CD14-positive monocyte (primary cell): ENCODE measurements at places on chromosomes 12 and 14. TPM values are rescaled to one million over a fixed set of nuclear protein-coding genes. Genes with fewer than 3 reads are reported as not detected.

DNA sequence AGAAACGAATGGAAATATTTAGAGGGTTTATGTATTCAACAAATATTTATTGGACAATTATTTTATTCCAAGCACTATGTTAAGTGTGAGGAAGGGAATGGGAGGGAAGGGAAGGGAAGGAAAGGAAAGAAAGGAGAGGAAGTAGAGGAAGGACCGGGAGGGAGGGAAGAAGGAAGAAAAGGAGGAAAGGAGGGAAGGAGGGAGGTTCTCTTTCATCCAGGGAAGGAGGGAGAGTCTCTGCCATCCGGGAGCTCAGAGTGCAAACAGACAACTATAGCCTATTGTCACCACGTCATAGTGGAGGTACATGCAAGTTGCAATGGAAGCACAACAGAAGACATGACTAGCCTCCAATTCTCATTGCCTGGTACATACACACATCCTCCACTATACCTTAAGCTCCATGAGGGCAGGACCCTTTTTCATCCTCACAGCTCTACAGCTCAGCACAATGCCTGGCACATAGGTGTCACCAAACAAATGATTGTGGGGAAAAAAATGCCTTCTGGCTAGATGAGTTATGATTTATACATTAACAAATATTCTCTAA, 48.1 kb downstream of the DAD1 start:
- DNase-seq = no peak

DNA sequence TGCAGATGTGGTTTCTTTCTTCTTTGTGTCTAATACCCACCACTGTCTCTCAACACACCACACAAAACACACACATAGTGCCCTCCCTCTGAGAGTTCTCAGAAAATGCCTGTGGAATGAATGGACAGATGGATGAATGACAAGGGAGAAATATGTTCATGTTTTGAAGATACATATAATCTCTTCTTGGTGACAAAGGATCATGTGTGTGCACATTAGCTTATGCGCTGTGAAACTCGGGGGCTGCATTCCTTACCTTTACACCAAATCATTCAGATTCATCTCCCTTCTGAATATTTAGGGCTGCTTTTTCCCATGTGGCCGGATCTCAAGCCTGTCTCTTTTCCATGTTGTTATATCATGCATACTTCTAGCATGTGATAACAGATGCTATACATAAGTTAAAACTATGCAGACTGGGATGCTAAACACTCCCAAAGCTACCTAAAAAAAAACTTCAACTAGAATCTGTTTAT, 111.4 kb downstream of the EPS8 start:
- no peak for DNase-seq

DNA sequence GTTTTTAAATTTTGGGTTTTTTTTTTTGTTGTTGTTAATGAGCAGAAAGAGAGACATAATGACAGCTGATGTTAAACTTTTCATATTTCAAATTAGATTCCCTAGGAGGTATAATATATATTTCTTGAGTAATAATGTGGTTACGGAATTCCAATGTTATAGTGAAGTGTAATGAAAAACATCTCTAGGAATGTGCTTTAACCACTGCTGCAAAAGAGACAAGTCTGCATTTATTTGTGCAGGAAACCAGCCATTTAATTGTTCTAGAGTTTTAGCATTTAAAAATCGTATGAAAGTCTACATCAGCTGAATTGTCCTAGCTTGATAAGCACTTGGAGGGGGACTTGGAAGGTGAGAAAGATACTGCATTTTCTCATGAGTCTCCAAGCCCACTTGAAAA, 14.3 kb downstream of the SERPINA10 start:
- DNase-seq = no peak

GRCh38 chr12:52191841-52192791, at the start of gene KRT80:
TSS of gene KRT80 (minus strand) at chr12:52192014. CDS start at chr12:52191902, 112 bp downstream.
- DNase-seq = peak; percentile 89

GRCh38 chr14:57747036-57747435, 118.9 kb downstream of the SLC35F4 start:
- no peak for DNase-seq

DNA sequence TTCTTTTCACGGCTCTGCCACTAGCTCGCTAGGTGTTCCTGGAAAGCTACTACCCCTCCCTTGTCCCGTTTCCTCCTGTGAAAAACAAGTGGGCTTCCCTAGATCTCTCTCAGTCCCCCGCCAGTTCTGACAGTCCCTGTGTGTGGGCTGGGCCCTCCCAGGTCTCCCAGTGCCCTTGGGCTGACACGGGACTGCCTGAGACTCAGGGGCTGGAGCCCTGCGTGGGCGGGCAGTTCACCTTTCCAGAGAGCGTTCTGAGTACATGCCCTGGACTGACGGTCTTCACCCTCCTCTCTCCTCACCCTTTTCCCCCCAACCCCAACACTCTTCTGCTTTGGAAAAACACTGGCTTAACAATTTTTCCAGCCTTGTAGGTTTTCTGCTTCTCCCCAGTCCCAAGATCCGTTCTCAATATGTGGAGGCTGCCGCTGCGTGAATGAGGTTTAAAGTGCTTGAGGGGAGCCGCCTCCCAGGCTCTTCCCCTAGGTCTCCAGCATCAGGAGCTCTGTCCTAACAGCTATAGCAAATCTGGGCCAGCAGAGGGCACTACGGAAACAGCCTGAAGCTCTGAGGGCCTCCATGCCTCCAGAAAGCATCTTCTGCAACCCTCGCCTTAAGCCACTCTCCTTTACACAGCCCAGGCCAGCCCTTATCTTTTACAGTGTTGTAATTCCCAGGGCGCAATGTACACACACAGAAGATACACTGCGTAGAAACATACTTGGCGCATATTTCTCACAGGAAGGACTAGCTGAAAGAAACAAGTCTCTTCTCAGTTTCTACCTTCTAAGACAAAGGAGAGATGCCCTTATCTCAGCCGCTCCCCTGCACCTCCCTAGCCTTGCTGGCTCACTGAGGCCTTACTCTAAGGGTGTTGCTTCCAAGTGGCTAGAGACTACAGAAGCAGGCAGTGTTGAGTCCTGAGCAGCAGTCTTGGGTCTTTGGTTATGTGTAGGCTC, 10.4 kb upstream of the DCD start:
- DNase-seq = peak; percentile 25

- no peak for DNase-seq
These were observed 326.4 kb downstream of the RPL10L start for GRCh38 chr14:46325157-46325556.

- DNase-seq = no peak
These were observed 81.6 kb downstream of the PTCSC3 start for GRCh38 chr14:36094963-36095362.

DNA sequence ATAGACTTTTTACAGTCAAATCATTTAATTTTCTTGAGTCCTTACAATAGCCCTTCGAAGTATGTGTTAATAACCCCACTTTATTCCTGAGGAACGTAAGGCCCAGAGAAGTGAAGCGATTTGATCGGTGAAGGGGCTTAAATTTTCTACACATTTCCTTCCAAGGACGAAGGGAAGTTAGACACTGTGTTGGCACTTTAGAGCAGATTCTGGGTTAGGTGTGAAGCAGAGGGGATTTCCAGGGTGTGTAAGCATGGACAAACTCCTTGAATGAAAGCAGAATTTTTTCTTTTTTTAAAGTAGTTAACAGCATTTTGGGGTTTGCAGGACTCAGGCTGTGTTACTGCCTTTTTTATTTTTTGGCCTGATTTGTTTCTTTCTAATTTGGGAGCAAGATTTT, 38.9 kb downstream of the PRORP start:
- DNase-seq = no peak

GRCh38 chr12:50695961-50696360, 67.9 kb upstream of the ATF1 start:
- DNase-seq = no peak

GRCh38 chr12:11773889-11774677, 124.6 kb downstream of the ETV6 start:
- peak; percentile 59 for DNase-seq

GRCh38 chr12:18690653-18691052, 47.2 kb downstream of the PLCZ1 start:
- no peak for DNase-seq

GRCh38 chr12:119938049-119938667, 50.9 kb upstream of the BICDL1 start:
- peak; percentile 56 for DNase-seq

DNA sequence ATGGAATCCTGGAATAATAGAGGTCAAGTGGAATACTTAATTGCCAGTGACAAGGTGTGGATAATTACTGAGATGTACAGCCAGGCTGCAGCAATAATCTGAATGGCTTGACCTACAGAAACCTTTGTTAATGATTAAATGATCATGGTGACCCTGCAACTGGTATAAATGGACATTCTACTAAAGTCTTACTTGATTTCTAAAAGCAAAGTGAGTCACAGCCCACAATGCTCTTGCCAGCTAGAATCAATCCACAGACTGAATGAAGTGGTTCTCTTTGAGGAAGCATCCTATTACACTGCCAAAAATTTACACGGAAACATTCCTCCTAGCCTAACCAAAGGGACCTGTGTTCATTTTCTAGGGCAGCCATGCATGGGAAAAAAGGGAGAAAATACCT, 518.5 kb downstream of the SOX5 start:
- no peak for DNase-seq

DNA sequence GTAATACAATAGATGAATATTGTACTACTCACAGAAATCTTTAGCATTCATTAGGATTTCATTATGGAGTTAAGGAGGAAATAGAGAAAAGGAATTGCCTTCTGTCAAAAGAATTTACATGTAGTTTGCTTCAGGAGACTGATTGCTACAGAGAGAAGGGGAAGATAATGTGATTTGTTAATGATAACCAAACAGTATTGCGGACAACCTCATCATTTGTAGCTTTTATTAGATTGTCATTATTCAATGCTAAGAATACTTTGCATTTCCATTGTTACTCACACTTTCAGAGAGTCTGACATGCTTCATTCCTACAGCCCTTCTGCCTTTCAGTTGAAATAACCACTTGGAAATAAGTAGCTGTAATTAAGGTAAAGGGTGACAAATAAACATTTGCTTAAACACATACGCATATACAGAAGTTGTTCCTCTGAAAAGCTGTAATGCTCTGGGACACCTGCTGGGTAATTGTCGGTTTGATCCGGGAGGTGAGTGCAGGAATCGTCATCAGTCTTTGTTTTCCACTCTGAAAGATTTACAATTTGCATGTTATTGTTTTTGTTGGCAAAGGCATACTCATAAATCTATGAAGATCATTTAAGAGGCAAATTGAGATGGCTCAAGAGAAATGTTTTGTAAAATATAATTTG, 600.2 kb downstream of the TRHDE start:
- no peak for DNase-seq

- no peak for DNase-seq
These were observed 77.1 kb upstream of the NUDT4 start for GRCh38 chr12:93300611-93301021.

- DNase-seq = no peak
These were observed 80.2 kb downstream of the RMST start for GRCh38 chr12:97542666-97543280.

GRCh38 chr12:98724384-98725155, 79.5 kb downstream of the APAF1 start:
- DNase-seq = no peak

DNA sequence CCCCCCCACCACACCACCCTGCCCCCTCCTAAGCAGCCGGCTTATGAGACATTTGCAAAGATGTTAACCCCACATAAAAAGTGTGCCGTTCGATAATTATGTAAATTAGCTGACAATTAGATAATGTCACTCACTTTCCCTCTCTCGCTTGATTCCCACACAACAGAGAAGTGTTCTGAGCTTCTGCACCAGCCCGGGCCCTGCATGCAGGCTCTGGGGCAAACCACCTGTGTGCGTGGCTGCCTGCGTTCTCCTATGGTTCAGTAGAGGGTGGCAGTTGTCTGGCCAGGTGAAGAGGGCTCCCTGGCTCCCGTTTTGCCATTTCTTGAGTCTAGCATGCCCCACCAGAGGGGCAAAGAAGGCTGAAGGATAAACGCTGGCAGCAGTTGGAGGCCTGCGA, 68.0 kb downstream of the NRXN3 start:
- DNase-seq = no peak

DNA sequence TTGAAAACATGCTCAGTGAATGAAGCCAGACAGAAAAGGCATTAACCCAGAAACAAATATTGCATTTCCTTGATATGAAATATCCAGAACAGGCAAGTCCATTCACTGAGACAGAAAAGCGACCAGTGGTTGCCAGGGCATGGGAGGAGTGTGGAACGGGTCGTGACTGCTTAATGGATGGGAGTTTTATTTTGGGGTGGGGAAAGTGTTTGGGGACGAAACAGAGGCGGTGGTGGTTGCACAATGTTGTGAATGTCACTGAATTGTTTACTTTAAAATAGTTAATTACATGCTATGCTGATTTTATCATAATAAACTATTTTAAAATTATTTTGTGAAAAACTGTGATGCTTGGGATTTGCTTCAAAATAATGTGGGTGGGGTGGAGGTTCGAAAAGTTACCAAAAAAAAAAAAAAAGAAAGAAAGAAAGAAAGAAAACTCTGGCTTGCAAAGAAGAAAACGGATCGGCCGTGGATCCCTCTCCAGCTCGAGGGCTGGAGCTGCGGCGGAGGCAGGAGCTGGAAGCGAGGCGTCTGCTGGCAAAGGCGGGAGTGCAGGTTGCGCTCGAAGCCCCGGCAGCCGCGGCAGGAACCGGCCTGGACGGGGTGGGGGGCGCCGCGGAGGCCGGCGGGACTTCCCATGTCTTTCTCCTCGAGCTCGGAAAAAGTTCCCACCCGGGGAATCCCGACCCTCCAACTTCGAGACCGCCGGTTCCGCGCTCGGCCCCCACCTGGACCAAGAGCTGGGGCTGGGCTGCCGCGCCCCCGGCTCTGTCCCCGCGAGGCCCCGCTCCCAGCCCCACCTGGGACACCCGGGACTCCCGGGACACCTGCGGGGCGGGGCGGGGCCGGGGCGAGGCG, 524 bp upstream of the P2RX2 start:
- no peak for DNase-seq

DNA sequence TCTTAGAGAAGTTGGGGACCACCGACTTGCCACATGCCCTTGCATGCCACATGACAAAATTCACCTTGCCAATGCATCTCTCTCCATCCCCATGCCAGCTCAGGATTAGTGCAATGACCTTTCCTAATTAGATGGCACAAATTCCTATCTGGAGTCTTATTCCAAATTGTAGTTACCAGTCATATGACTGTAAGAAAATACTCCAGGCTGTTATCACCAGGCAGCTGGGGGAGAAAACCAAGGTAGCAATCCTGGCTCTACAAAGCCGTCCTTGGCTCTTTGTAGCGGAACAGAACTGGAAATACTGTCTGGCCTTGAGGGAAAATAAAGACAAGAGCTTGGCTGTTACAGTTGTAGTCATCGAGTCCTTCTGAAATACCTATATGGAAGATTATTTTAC, 208.5 kb upstream of the DIO2 start:
- no peak for DNase-seq

- DNase-seq = no peak
These were observed 192.6 kb upstream of the CCDC196 start for GRCh38 chr14:66293533-66294105.

VWF gene
- 0.19 and 0.49 TPM in 2 replicates for polyA plus RNA-seq

BATF gene
- 20.9 TPM for polyA plus RNA-seq

SMCO2 gene
- polyA plus RNA-seq = not detected

ESPL1 gene
- not detected for polyA plus RNA-seq

NOC4L gene
- 18.0 TPM for polyA plus RNA-seq

ACRBP gene
- 10.3 TPM for polyA plus RNA-seq

RFC5 gene
- polyA plus RNA-seq = 6.6 TPM

TMEM132C gene
- not detected in 2 replicates for polyA plus RNA-seq

SRRM4 gene
- not detected for polyA plus RNA-seq

TXNDC16 gene
- 1.4 and 3.8 TPM in 2 replicates for polyA plus RNA-seq

DNAL1 gene
- polyA plus RNA-seq = 0.27 and 0.68 TPM in 2 replicates

PTPRO gene
- 3.1 TPM for polyA plus RNA-seq

OR4K14 gene
- not detected for polyA plus RNA-seq
